ENCODE measurements at places on chromosomes 7 and 10. TPM values are rescaled to one million over a fixed set of nuclear protein-coding genes. Genes with fewer than 3 reads are reported as not detected.

GRCh38 chr10:16648366-16648765 lies 126.7 kb upstream of the C1QL3 start:
- DNase-seq, result no peak

DNA sequence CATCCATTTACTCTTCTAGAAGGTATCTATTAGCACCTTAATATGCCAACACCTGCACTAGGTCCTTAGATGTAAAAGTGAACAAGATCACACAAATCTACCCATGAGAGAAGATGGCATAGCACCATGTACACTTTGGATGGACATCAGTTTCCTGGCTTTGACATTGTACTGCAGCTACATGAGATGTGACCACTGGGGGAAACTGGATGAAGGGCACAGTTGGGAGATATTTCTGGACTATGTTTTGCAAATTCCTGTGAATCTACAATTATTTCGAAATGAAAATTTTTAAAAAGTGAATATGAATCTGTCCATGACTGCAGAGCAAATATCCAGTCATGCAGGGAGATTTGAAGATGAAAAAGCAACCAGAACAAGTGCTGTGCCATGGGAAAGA lies 124.5 kb downstream of the PRKCQ start:
- no peak for DNase-seq

GRCh38 chr10:86020134-86020533 lies 346.5 kb downstream of the GRID1 start:
- DNase-seq, result no peak

- no peak for DNase-seq
These were observed 32.4 kb upstream of the ZRANB1 start for GRCh38 chr10:124909563-124909962.

GRCh38 chr7:132091706-132092105 lies 484.6 kb downstream of the PLXNA4 start:
- DNase-seq, result no peak

Gene AKR1C4
- not detected for total RNA-seq

Gene ADRA2A
- not detected for total RNA-seq

Gene ENTPD1
- not detected for total RNA-seq
